ENCODE measurements at places on chromosomes 12 and 14.

GRCh38 chr12:58701536-58701935 lies 218.8 kb downstream of the LRIG3 start:
- DNase-seq, result no peak

DNA sequence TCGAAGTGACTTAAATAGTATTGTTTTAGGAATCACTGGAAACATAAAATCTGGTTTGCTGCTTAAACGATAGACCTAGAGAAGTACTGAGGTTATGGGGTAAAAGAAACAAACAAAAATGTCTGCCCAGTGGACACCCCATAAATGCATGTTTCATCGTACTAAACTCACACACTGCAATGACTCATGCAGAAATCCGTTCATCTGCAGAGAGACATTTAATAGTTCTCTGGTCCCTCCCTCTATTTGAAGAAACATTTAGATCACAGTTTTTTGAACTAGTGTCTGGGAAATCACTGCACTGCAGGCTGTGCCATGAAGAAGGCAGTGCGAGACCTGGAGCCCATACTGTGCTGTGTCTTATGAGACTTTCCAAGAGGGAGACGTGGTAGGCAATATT lies 25.5 kb downstream of the SLC17A8 start:
- DNase-seq, result no peak

DNA sequence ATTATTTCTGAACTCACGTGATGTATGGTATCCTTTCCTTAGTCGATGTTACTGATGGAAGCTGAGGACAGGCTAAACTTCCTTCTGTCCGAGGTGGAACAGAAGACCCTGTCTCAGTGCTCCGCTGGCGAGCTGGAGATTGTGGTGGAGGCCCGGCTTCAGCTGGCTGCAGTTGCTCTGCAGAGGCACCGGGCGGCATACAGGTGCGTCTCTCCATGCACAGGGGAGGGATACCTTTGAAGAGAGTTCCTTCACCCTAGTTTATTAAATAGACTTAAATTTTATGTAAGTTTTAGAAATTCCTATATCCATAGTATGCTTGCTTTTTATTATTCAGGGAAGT lies 186.7 kb upstream of the NEDD1 start:
- DNase-seq, result no peak

GRCh38 chr12:113055594-113056380 lies 743 bp upstream of the DTX1 start:
- no peak for DNase-seq

DNA sequence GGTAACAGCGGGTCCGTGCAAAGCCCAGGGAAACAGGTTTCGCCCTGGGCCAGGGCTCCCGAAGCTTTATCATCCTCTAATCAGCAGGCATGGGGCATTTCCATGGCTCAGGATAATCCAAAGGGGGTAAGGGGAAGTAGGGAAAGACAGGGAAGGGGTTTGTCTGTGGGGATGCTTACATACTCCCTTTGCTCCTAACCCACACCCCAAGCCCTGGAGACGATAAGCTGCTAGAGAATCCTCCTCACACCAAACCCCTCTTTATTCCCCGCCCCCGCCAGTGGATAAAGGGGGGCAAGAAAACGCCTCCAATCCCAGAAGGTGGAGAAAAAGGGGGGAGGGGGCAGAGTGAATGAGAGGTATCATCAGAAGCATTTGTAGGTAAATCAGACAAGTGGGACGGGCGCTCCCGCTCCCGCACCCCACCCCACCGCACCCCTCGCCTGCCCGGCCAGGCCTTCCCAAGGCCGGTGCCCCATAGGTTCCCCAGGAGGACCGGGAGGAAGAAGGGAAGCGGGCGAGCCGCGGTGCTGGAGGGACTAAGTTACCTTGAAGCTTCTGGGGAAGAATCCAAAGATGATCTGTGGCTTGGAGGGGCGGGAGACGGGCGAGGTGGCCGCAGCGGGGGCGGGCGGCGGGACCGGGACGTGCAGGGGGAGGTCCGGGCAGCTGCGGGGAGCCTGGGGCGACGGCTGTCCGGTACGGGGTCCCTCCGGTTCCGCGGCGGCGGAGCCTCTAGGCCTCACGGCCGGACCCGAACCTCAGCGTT lies 762 bp downstream of the PPP2R5E start:
- DNase-seq, result no peak
